ENCODE measurements at places on chromosomes 2 and 18. TPM values are rescaled to one million over a fixed set of nuclear protein-coding genes. Genes with fewer than 3 reads are reported as not detected.

GRCh38 chr18:34809451-34810072, 99.5 kb downstream of the DTNA start:
- DNase-seq = peak; percentile 65

The CDH7 gene
- not detected for total RNA-seq

- DNase-seq = no peak
These were observed 11.9 kb downstream of the TYW5 start for GRCh38 chr2:199943373-199943772.

The ANKMY1 gene
- 14.6 TPM for total RNA-seq

GRCh38 chr2:179910735-179911113, 49.3 kb upstream of the ZNF385B start:
- no peak for DNase-seq

DNA sequence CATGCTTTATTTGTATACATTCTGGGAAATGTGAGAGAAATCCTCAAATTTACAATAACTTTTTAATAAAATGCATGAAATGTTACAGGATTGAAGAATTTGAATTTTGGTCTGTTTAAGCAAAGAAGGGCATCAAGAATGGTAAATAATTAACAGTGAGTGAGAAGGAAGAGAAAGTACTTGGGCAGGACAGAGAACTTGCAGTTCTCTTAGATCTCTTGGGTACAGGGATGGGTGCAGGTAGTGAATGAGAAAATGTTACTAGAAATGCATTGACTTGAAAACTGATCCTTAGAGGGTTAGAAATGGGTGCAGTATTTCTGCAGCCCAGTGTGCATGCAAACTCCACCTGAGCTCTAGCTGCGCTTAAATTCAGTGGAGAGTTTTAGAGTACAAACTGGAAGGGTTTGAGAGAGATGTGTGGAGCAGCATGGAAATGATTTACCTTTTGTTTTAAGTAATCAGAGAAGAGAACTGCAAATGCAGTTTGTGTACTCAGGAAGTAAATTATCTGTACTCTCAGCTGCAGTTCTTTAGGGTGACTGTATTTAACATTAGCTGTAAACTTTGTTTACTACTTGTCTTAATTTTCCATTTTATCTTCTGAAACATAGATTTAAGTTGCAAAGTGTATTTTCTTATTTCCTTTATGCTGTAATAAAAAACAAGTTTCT, 51.0 kb upstream of the RAB27B start:
- DNase-seq = no peak

The CD8B gene
- total RNA-seq = 1.8 TPM

GRCh38 chr18:57780318-57780705, 22.8 kb downstream of the ATP8B1 start:
- DNase-seq = no peak

The GATA6 gene
- total RNA-seq = 48.9 TPM

- no peak for DNase-seq
These were observed 218.1 kb downstream of the HNMT start for GRCh38 chr2:138182250-138182936.

DNA sequence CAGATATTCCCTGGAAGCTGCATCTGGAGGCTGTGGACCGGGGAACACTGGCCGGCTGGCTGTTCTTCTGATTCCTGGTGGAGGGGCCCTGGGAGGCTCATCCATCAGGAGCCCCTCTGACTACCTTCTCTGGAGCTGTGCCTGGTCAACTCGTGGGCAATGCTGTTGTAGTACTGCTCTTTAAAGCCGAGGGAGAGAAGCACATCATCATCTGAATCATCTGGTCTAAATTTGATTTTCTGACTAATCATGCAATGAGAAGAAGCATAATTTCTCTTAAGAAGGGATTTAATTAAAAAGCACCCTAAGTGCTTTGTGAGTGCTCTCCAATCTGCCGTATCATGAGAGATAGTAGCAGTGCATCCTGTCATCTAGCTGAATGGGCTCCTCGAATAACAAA, 229.5 kb downstream of the FHOD3 start:
- no peak for DNase-seq

- no peak for DNase-seq
These were observed 575 bp downstream of the CCDC150 start for GRCh38 chr2:196640031-196640548.

GRCh38 chr2:23037596-23037995, 347.4 kb upstream of the KLHL29 start:
- DNase-seq = no peak

GRCh38 chr18:54192415-54192814, 32.1 kb downstream of the MBD2 start:
- no peak for DNase-seq

The PPP1R1C gene
- not detected for total RNA-seq

The KATNAL2 gene
- 2.9 TPM for total RNA-seq

The APOB gene
- total RNA-seq = 0.95 TPM

DNA sequence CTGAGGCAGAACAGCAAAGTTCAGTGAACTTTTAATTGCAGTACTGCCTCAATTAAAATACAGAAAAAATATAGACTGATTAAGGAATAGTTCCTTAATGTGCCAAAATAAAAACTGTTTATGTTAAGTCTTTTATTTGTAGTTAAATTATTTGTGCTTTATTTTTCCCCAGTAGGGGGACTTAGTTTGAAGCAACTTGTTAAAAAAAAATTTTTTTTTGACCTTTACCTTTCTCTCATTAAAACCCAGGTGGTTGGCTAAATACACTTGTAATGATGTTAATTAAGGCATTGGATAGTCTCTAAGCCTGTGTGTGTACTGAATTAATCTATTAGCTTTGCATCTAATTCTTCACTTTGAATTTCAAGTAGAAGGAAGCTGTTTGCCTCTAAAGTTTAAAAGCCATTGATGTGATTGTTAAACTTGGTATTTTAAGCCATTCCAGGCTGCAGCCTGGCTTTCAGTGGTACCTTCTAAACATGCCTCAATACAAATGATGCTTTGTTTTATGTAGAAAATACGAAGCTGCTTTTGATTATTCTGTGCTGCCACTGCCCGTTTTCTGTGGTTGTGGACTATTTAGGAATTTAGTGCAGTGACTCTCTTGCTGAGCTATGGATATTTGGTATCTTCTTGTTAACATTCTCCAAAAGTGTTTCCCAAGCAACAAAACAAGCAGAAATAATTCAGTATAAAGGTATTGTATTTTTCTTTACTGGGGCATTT, 102.9 kb downstream of the TANC1 start:
- no peak for DNase-seq

DNA sequence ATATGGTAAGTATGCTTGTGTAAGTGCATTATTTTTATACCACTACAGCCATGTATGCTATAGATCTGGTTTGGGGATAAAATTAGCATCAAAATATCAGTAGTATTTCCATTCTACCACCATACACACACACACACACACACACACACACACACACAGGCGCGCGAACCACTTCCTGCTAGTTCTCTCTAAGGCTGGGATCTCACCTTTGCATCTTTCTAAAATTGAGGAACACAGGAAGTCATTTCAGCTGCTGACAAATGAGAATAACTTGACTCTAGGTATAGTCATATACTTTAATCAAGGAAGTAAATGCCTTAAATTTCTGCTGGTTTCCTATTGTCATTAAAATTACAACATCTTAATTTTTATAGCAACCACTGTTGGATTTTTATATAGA, 72.5 kb downstream of the RBM43 start:
- DNase-seq = no peak

GRCh38 chr2:181910028-181910831, 18.7 kb downstream of the ITPRID2 start:
- no peak for DNase-seq

GRCh38 chr2:239431536-239431935, 30.7 kb upstream of the HDAC4 start:
- DNase-seq = no peak

DNA sequence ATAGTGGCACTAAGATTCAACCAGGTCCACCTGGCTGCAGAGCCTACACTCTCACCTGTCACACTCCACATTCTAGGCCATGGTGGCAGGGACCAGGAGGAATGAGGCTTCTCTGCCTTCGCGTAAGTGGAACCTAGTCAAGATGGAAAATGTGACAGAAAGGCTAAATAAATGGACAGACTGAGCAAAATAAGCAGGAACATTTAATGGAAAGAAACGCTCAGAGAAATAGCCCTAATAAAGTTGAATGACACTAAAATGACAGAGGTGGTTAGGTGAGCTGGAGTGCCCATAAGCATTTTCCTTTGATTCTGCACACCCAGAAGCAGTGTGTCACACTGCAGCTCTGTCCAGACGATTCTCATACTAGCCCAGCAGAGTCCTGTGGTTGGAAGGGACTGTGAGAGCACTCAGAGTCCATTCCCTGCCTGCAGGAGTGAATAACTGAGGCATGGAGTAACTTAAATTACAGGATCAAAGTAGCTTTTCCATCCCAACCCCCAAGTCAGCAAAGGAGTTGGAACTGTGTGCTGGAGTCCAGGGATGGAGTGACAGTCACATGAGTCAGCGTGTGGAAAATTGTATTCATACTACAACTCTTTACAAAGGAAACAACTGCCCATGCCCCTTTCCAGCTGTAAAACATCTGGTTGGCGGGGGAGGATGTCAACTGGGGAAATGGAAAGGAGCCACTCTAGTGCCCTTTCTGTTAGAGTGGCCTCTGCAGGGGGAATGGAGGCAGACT, 105.4 kb upstream of the LGALSL start:
- no peak for DNase-seq

- no peak for DNase-seq
These were observed 105.9 kb downstream of the NAT8 start for GRCh38 chr2:73536133-73536840.

All from omental fat pad (tissue), 4 donors.